Fibroblast of skin of right biceps (primary cell): ENCODE measurements at places on chromosomes 3 and 15.
A peak's percentile ranks its signal among the peaks of the same experiment; 100 is the strongest.

- DNase-seq, result no peak
Measured at GRCh38 chr3:157136647-157137387, 23.1 kb downstream of the CCNL1 start.

- DNase-seq, result peak; percentile 97
Measured at GRCh38 chr3:31170932-31171670, 276.6 kb upstream of the GADL1 start.

DNA sequence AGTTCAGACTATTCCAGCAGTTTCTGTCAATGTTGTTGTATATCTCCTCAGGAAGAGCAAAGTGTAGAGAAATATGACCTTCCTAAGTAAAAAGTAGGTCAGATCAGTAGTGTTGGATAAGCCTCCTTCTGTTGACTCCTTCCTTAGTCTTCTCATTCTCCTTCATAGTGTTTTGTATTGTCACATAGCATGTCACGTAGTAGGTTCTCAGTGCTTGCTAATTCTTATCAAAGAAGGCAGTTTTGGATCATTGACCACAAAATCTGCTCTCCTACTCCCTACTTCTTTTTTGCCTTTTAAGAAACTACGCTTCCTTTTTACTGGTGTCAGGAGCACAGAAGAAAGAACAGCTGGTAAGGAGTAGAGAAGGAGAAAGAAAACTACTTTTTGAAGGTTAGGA is 1.0 kb upstream of the MGA start:
- DNase-seq, result no peak

DNA sequence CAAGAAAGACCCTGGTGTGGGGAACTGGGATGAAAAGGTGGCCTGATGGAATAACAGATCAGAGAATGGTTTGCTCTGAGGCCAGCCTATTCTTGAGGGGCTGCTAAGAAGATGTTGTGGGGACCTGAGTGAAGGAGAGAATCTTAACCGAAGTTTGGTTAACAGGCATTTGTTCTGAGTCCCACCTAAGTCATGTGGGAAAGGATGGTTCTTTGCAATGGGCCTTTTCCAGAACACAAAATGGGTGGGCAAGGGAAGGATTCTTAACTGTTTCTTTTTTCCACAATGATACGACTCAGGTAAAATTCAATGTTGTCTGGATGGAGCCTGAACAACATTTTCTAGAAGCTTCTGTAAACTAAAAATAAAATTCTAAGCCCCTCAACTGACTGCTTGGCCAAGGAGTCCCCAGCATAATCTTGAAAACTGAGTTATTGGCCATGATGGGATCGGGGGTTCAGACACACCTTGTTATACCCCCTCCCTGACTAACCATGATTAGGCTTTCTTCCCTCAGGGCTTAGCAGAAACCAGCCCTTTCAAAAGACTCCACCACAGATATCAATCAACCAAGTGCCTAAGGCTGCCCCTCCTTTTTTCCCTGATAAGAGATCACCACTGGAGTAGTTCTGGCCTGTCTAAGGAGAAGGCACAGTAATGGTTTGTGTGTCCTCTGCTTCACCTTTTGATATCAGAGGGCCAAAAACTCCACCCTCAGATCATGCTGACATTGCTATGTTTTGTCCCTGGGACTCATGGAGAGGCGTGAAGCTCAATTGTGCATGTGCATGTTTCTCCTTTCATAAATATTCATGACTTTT is 30.1 kb downstream of the SCN11A start:
- DNase-seq, result no peak

DNA sequence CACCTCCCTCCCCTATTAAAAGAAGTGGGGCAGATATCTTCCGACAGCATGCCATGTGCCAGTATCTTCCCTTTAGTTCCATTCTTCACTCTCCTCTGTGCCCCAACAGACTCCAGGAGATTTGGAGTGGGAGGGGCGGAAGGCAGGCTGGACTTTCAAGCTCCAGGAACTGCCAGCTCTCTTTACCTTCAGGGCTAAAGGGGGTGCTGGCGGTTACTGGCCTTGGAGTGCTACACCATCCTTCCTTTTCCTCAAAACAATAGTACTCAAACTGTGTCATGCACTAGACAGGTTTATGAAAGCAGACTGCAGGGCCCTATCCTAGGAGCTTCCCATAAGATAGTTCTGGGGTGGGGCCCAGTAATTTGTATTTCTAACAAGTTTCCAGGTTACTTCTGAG is 6.0 kb downstream of the LINS1 start:
- no peak for DNase-seq

DNA sequence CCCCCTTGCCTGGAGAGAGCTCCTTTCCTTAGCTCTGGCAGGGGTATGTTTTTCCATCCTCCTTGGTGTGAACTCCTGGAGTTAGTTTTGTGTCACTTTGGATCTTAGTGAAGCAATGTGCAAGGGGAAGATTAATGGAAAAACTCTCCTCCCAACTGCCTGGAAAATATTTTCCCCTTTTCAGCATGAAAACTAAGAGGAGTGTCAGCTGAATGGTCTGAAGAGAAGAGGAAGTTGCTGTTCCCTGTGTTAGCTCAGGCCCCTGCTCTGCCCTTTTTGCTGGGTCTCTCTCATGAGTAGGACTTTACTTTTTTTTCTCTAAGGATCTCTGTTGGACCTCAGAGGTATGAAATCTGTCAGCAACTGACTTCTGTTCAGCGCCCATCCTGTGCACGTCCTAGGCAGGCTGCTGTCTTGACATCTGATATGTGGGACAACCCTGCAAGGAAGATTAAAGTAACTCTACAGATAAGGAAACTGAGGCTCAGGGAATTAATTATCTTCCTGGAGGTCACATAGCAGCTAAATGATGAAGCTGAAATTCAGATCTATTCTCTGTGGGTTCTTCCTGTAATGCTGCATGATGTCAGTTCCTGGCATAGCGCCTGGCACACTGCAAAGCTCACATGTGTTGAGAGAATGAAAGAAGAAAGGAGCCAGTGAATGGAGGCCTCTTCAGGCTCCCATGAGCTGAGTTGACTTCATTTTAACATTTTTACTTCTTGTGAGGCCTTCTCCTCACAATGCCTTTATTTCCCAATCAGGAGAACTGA is 109.7 kb upstream of the GALNT15 start:
- peak; percentile 98 for DNase-seq

DNA sequence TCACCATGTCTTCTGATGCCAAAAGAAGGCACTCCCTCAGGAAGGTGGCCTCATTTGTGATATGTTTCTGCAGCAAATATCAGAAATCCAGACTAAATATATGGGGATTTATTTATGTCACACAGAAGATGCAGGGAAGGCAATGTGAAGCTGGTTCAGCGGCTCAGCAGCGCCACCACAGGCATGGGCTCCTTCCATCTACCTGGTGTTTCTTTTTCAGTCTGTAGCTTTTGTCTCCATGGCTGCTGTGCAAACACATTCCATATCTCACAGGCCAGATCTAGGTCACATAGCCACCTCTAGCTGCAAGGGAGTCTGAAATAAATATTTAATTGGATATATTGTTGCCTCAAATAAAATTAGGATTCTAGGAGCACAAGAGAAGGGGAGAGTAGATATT is 502.1 kb upstream of the IL12A start:
- no peak for DNase-seq

GRCh38 chr3:37945156-37945806 is 45.3 kb upstream of the VILL start:
- no peak for DNase-seq

- no peak for DNase-seq
Measured at GRCh38 chr3:120224237-120224636, 60.8 kb downstream of the GPR156 start.

- peak; percentile 33 for DNase-seq
Measured at GRCh38 chr15:31752065-31752762, 278.1 kb upstream of the CHRNA7 start.

DNA sequence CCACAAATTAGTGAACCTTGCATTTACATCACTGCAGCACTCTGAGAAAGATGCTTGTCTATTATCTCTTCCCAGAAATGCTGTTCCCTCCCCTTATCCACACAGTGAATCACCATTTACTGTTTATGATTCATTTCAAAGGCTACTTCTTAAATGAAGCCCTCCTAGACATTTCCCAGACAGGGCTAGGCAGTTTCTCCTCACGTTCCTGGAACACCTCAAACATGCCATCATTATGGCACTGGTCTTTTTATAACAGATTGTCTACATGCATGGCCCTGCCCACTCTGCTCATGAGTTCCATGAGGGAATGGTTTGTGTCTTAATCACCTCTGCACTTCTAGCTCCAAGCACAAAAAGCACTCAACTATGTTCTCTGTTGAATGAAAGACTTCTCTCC is 32.2 kb upstream of the TM2D3 start:
- DNase-seq, result peak; percentile 93

- DNase-seq, result no peak
Measured at GRCh38 chr3:71022551-71023335, 560.8 kb downstream of the FOXP1 start.

- no peak for DNase-seq
Measured at GRCh38 chr3:159821110-159821509, 167.5 kb upstream of the IL12A start.

DNA sequence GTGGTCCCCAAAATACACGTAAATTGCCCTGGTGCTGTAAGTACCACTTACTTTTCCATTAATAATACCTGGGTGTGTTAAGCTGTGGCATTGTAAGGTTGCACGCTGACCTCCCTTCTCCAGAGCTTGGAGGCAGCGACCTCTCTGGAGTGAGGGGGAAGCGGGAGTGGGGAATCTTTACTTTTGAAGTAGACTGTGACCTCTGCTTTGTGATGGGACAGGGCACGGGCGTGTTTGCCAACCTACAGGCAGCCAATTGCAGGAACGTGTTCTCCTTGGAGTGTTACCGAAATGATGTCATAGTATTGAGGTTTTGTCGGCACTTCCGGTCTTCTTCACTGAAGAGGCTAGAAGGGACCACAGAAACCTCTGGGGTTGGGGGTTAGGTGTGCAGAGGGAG is 227.3 kb upstream of the C2CD4B start:
- peak; percentile 71 for DNase-seq

- no peak for DNase-seq
Measured at GRCh38 chr3:49609815-49610214, 55.5 kb downstream of the BSN start.

- DNase-seq, result no peak
Measured at GRCh38 chr15:50744601-50745000, 20.9 kb downstream of the SPPL2A start.

GRCh38 chr15:91456251-91456718 is 356.2 kb downstream of the SV2B start:
- peak; percentile 95 for DNase-seq

GRCh38 chr15:73329501-73330200 is 39.1 kb downstream of the HCN4 start:
- no peak for DNase-seq

GRCh38 chr3:138359148-138359918 is 11.0 kb downstream of the MRAS start:
- DNase-seq, result no peak

- DNase-seq, result peak; percentile 32
Measured at GRCh38 chr15:49857496-49858475, 236.9 kb downstream of the DTWD1 start.

DNA sequence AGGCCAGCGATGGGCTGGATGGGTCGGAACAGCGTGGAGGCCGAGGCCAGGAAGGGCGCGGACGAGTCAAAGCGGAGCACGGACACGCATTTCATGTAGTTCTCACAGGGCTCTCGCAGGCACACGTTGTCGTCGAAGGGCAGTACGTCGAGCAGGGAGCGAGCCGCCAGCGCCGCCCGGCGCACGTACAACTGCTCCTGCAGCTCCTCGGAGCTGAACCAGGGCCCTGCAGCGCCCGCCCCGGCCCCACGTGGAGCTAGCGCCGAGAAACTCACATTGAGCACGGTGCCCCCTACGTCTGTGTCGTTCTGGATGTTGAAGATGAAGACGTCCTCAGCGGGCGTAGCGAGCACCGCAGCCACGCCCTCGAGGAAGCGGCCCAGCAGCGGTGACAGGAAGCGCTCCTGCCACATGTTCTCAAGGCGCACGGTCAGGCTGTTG is 5.8 kb downstream of the CELSR3 start:
- no peak for DNase-seq

GRCh38 chr3:179603321-179603720 is 1.1 kb downstream of the MRPL47 start:
- DNase-seq, result no peak
